SJSA1 (cell line): ENCODE measurements at places on chromosomes 3 and 15.

DNA sequence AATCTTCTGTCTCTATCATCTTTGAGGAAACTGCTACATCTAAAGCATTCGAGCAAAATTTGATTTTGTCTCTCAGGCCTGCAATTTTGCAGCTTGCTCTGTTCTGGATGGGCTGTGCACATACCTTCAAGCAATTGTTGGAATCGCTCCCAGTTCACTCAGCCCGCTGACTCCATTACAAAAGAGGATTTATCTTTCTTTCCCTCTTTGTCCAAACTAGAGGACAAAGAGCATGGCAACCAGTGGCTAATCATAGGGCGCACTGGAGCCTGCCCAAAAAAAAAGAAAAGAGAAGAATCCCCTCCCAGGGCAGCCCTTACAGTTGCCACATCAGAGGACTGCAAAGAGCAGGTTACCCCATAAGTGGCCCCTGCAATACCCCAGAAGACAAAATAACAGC is 49.0 kb upstream of the DUT start:
- no peak for DNase-seq

GRCh38 chr3:197001972-197002700 is 27.5 kb downstream of the MELTF start:
- no peak for DNase-seq

DNA sequence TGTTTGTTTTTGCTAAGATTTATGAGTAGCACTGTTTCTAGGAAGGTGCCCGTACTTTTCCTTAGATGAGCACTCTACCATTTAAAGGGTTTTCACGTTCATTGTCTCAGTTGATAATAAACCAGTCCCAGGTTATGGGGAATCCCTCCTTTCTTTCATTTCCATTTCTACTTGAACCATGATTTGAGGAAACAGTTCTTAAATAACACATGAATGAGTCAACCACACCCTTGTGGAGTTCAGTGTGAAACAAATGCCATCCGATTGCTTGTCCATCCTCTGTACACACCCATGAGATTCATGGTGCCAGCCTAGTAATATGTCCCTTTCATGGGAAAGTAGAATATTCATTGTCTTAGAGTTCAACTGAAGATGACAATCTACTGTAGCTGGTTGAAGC is 23.1 kb downstream of the CMTM8 start:
- DNase-seq, result no peak

DNA sequence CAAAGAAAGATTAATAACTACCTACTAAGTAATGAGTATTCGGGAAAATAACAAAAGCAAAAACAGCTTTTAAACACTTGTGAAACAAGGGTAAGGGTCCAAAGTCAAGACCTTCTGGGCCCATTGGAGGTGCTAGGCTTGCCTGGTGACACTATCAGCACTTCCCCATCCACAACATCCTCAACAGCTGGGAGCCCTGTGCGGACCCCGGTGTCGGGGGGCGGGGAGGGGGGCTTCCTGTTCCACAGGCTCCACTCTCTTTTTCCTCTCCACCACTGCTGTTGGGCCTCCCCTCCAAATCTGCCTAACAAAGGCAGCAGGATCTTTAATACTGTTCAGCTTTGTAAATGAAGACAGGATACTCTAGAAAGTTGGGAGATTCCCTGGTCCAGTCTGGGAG is 21.6 kb downstream of the NGRN start:
- no peak for DNase-seq

DNA sequence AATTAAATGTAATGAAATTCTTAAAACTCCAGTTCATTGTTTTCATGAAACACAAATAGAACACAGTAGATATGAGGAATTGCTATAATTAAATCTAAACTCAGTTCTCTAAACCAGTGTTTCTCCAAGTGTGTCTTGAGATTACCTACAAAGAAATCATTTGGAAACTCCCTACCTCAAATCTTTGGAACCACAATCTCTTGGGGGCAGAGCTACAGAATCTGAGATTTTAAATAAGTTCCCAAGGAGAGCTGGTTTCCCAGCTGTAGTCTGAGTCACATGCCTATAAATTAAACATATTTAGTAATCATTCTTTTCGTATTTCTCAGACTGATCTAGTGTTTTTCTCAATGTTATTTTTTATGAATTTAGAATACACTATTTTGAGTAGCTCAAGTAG is 17.0 kb upstream of the ACTC1 start:
- no peak for DNase-seq
